ENCODE measurements at places on chromosomes 5 and 9.

DNA sequence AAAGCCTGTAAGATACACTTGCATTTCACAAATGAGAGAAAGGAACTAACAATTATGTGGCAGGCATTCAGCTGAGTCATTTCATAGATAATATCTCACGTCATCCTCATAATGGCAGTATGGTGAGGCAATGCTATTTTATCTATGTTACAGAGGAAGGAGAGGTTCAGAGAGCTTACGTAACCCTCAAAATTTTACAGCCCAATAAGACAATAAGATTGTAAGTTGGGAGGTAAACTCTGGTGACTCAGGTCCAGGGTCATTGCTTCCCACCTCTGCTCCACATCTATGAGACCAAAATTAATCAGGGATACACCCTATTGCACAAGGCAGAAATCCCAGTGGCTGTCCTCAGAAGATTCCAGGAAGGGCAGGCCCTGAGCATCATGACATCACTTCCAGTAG lies 309.7 kb downstream of the NSG2 start:
- no peak for DNase-seq

DNA sequence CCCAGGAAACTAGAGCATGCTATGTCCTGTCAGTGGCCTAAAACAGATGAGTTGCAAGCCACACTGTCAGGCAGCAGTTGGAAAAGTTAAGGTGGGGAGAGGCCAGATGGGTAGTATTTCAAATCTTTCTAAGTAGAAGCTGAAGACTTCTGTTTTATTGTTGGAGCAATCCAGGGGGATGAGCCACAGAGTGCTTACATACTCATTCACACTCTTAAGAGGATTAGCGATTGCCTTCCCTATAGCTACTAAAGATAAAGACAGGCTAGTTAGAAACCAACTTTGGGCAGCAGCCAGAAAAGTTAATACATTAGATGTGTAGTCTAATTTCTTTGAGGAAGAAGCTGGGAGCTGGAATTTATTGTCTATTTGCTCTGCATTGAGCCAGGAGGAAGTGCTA lies 61.7 kb upstream of the ELAVL2 start:
- DNase-seq, result no peak

- DNase-seq, result no peak
Measured at GRCh38 chr9:129073404-129073803, 7.5 kb upstream of the DOLPP1 start.

GRCh38 chr5:146073239-146073900 lies 32.0 kb downstream of the PLAC8L1 start:
- no peak for DNase-seq

GRCh38 chr5:32278406-32278805 lies 34.3 kb downstream of the MTMR12 start:
- DNase-seq, result no peak

GRCh38 chr9:113360242-113360842 lies 11.0 kb downstream of the BSPRY start:
- no peak for DNase-seq

DNA sequence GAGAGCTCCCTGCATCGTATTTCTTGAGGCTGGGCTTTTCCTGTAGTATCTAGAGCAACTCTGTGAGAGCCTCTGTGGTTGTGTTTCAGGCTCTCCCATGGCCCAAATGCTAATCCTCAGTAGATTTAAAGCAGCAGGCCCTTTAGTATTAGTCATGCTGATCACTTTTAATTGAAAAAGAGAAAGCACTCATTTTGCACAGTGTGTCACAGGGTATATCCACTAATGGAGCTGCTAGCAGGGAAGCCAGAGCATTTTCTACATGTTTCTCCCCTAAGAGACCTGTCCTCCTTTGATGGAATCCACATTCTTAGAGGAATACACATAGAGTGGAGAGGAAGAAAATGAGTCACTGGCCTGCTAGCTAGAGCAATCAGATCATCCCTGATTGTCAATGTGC lies 348.5 kb downstream of the TMEM232 start:
- DNase-seq, result no peak

DNA sequence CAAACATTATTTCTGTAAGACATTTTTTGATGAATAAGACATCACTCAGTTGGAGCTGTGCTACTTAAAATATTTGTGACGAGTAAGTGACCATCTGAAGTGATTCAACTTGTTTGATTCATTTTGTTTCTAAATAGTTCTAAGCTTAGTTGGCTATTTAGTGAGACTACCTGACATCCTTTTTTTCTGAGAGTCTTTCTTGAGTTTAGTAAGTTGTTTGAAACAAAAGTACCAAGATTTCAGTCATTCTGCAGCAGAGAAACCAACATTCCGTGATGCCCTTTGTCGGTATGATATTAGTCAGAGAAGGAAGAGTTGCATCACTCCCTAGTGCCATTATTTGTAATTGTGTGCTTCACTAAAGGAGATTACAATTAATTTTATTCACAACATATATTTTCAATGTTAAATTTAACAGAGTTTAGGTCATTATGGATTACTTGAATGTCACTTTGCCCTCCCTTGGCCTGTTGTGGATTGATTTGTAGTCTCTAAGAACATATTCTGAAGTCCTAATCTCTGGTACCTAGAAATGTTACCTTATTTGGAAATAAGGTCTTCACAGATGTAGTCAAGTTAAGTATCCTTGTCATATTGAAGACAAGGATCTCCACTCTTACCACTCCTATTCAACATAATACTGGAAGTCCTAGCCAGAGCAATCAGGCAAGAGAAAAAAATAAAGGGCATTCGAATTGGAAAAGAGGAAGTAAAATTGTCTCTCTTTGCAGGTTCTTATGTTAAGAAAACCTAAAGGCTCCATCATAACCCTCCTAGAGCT lies 212.2 kb downstream of the PCSK1 start:
- DNase-seq, result no peak

- no peak for DNase-seq
Measured at GRCh38 chr5:29822521-29822920, 1371.0 kb upstream of the CDH6 start.

DNA sequence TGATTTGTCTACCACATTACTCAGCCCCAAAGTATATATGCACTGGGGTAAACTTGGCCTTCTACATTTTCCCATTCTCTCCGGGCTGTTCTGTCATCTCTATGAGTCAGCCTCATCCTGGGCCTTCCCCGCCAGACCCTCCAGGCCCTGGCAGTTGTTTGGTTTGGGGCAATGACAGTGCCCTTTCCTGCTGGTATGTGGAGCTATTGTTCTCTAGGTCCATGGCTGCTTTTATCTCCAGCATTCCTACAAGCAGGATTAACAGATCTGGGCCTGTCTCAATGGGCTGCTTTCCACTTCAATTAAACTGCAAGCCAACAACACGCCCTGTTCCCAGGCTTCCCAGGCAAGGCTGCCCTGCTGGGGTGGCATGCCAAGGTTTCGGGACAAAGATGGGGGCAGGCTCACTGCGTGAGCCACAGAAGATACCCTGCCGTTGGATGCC lies 136.4 kb downstream of the SLIT3 start:
- no peak for DNase-seq

GRCh38 chr5:88235346-88235745 lies 33.3 kb downstream of the TMEM161B start:
- DNase-seq, result no peak

DNA sequence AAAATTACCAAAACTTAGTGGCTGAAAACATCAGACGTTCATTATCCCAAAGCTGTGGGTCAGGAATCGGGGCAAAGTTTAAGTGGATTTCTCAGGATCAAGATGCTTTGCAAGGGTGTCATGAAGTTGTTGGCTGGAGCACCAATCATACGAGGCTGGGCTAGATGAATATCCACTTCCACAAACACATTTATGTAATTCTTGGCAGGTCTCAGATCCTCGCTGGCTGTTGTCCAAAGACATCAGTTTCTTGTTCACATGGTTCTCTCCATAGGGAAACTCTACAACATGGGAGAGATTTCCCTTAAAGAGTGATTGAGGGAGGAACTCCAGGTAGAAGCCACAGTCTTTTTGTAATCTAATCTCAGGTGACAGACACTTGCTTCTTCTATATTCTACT lies 20.2 kb upstream of the CCDC192 start:
- DNase-seq, result no peak

DNA sequence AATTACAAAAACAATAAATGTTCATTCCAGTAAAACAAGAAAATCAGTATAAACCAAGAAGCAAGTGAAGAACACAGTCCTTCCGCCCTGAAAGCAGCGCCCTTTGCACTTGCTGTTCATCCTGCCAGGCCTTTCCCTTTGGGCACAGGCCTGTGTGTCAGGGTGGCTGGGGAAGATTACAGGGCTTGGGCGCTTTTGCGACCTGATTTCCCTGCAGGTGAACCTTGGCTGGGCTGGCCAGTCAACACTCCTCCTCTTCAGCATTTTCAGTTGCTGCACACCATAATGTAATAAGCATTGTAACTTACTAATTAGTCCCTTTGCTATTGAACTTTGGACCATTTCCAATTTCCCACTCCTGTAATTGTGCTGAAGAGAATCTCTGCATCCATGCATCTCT lies 38.6 kb upstream of the TDRD7 start:
- DNase-seq, result no peak

DNA sequence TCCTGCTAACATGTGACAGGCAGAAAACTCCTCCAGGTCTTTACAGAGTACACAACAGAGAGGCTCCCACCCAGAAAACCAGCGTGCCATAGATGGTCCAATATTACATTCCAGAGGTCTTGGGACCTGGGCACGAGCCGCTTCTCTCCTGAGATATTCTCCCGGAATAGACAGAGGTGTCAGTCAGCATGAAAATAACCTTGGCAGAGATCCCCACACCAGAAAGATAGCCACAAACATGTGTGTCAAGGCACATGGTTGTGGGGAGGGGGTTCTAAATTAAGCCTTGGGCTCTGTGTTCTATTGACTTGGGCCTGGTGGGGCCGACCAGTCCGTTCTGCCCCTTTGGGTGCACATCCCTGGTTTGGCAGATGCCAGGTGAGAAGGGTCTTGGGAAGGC lies 78.4 kb downstream of the BOD1 start:
- no peak for DNase-seq

- no peak for DNase-seq
Measured at GRCh38 chr5:6343951-6344592, 34.3 kb downstream of the MED10 start.

- no peak for DNase-seq
Measured at GRCh38 chr9:119544492-119544891, 175.3 kb upstream of the BRINP1 start.
